HT1080 (cell line): ENCODE measurements at places on chromosomes 12 and 14. TPM values are rescaled to one million over a fixed set of nuclear protein-coding genes. Genes with fewer than 3 reads are reported as not detected.

DNA sequence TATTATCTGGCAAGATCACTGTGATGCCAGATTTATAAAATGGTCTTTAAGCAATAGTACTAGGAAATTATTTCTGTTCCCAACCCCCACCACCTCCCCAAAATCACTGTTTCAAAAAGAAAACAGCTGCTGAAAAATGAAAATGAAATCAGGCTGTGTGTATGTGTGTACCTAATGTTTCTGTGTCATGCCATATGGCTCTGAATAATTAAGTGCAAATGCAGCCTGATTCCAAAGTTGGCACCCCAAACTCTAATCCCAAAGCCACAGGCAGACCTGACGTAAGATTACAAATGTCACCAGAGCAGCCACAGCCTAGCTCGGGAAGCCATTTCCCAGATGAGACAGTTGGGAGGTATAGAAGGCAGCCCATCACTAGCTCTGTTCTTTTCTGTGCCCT, 175.5 kb downstream of the MED13L start:
- DNase-seq = no peak

GRCh38 chr14:104355101-104356019, 217.0 kb downstream of the KIF26A start:
- no peak for DNase-seq

- peak; percentile 57 for DNase-seq
These were observed 45.6 kb downstream of the LTBP2 start for GRCh38 chr14:74566174-74567141.

DNA sequence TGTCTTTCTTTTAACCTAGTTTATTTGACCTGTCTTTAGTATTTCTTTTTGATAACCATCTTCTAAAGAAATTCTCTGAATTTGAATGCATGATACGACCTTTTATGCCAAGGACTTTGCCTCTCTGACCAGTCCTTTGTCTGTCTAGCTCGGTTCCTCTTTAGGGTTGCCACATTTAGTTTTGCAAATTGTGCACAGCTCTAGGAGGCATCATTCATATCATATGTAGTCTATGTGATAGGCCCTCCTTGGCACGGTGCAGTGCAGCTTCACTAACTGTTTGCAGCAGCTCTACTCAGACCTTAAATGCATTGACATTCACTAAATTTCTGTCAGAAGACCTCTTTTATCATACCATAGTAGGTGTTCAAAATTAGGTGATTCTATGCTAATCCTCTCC, 75.6 kb downstream of the USP15 start:
- no peak for DNase-seq

DNA sequence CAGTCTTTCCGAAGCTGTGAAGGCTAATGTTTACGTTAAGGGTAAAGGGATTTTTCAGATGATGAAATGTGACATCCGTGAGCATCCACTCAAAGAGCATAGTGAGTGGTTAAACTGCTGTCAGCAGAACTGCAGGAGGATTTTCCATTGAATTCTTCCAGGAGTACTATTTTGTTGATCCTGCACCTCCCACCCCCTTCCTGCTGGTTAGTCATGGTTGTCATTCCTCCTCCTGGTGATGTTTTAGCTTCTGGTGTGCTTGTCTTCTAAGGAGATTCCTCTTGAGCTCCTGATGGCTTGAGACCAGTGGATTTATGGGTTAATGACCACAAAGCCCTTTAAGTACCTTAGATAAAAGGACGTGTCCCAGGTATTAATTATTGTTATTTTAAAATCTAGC, 2.4 kb upstream of the GPRC5D start:
- no peak for DNase-seq

DNA sequence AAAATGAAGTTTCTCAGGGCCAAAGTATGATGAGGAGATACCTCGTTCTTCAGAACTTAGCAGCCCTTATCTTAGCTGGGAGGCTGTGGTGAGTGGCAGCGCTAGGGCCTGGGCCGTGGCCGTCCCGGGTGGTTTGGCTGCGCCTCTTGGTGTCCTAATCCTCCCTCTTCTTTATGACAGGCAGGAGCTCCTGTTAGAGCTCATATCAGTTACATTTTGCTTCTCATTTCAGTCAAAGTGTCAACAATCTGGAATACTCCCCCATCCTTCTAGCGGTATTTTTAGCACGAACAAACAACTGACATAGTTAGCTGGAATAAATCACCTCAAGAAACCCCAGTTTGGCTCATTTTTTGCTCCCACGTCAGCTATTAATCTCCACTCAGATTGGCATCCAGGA, 188.8 kb downstream of the TTC7B start:
- no peak for DNase-seq

TTLL5 gene
- total RNA-seq = 26.0 and 33.2 TPM in 2 replicates

NID2 gene
- total RNA-seq = 1.6 and 2.2 TPM in 2 replicates

DNA sequence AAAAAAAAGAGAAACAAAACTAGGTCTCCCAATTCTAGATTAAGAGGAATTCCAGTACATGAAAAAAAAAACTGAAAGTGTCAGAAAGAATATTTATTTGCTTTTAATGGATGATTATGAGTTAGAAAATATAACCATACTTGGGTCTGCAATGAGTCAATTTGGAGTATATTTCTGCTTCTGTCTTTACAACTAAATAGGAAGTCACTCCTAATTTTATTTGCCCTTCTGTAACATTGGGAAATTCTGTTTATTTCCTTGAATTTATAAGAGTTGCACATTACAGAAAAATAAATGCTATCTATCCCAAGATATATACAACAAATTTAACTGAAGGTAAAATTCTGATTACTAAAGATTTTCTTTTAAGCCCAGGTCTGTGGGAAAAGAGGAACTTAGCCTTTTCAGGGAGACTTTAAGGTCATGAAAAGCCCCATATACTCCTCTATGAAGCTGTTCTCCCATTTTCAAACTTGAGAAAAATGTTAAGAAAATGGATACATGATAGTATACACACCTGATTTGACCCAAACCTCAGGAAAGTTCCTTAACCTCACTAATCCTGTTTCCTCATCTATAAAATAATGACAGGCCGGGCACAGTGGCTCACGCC, 7.2 kb downstream of the SINHCAF start:
- no peak for DNase-seq

- no peak for DNase-seq
These were observed 32.2 kb upstream of the KTN1 start for GRCh38 chr14:55547650-55548315.

TRHDE gene
- total RNA-seq = 18.2 and 34.7 TPM in 2 replicates

DNA sequence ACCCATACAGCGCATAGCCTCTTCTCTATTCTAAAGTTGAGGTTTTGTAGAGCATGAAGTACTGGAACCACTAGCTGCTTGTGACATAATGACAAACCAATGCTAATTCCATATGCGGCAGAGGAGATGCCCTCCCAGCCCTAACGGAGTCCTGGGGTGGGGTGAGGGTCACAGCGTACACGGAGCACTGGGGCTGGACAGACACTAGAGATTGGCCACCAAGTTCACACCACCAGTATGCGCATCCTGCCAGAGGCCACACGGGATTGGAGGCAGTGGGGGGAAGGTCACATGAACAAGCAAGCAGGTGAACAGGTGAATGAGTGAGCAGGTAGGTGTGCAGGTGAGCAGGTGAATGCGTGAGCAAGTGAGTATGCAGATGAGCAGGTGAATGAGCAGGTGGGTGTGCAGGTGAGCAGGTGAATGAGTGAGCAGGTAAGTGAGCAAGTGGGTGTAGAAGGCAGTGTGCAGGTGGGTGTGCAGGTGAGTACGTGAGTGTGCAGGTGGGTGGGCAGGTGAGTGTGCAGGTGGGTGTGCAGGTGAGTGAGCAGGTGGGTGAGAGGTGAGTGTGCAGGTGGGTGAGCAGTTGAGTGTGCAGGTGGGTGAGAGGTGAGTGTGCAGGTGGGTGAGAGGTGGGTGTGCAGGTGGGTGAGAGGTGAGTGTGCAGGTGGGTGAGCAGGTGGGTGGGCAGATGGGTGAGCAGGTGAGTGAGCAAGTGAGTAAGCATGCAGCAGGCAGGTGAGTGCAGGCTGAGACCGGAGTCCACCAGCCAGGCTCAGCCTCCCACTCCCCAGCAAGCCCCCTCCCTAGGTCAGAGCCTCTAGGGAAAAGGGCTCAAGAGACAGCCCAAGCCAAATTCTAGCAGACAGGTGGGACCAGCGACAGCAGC, 52.7 kb downstream of the CCDC85C start:
- DNase-seq = no peak

- peak; percentile 67 for DNase-seq
These were observed 344.2 kb upstream of the RGS6 start for GRCh38 chr14:71588028-71588427.

LUM gene
- 0.08 TPM in 1 of 2 replicates, not detected in the other for total RNA-seq

MUCL1 gene
- not detected in 2 replicates for total RNA-seq

DNA sequence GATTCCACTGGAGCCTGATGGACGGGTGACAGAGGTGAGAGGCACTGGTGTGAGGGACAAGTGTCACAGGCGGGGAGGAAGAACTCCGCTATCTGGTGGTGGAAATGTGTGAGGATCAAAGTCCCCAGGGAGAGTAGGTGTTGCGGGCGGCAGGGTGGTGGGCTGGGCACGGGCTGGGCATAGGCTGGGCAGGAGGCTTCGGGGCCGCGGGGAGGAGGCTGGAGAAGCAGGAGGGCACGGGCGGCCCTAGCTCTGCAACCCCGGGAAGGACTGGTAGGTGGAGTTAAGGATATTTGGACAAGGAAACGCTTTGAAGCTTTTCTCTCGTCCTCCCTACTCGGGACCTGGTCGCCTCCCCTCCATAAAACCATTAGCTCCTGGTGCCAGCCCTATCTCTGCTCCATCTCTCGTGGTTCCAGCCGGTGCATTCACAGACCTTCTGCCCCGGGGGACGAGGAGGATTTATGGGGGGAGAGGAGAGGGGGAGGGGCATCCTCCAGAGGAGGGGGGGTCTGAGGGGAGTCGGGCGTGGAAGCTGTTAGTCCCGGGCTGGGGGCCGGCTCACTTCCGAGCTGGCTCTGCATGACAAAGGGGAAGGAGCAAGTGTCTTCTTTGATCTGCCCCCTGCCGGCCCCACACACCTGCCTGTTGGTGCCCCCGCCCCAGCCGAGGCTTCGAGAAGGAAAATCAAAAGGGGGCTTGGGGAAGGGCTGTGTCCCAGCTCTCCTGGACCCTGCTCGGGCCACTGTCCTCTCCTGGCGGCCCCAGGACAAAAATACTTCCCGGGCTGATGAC, 504 bp downstream of the WNT5B start:
- DNase-seq = no peak

TAS2R13 gene
- 0.13 and 0.42 TPM in 2 replicates for total RNA-seq

DNA sequence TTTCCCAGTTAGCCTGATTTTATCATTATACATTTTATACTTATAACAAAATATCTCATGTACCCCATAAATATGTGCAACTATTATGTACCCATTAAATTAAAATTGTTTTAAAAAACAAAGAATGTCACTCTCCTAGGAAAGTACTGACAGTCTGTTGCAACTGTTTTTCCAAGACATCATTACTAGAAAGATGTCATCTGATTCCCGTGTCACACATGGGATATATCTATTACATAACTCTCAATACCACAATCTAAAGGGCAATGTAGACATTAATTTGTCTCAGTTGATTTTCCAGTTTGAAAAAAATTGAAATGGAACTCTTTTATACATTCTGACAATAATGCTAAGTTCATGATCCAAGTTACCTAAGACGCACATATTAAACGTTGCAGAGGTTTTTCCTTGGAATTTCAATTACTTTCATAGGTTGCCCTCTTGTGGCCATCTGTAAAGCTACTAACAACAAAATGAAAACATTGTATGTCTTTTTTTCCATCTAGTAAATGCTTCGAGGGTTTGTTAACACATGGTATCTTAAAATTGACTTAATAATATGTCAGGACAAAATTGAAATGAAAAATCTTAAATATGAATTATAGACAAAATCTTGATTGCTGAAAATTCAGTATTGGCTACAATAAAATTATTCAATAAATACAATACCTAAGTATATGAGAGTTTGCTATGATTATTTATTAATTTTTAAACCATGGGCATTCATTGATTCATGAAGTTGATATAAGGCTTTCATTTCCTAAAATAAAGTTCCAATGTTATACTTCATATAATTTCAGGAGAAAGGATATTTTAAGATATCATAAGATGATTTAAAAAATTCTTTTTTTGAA, 131.6 kb downstream of the PPFIA2 start:
- peak; percentile 57 for DNase-seq

GRCh38 chr12:58920102-58920960, at the start of gene LRIG3:
Gene LRIG3, minus strand, starts transcription at chr12:58920504. Its CDS starts 269 bp downstream, at chr12:58920235.
- peak; percentile 85 for DNase-seq

DNA sequence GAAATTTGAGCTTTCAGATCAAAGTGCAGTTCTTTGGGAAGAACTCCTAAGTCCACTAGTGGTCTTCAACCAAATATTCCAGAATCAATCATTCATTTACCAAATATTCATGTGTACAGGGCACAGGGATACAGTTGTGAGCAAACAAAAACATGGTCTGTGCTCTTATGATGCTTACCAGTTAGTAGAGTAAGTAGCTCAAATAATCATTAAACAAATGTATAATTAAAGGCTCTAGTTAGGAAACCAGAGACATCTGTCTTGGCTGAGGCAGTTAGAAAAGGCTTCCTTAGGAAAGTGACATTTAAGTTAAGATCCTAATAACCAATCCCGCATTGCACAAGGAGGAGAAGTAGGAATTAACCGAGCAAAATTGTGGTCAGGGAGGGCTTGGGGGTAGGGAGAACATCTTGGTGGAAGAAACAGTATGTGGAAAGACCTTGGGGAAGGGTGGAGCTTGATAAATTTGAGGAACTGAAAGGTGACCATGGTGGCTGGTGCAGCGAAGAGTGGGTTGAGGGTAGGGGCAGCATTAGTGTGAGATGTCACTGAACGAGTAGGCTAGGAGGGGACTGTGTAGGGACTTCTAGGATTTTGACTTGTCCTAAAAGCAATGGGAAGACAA, 40.0 kb downstream of the PEBP1 start:
- no peak for DNase-seq

- DNase-seq = peak; percentile 17
These were observed 91.0 kb downstream of the RBM19 start for GRCh38 chr12:113874999-113875561.

GRCh38 chr12:52836491-52837412, 2.6 kb upstream of the KRT79 start:
- no peak for DNase-seq

DNA sequence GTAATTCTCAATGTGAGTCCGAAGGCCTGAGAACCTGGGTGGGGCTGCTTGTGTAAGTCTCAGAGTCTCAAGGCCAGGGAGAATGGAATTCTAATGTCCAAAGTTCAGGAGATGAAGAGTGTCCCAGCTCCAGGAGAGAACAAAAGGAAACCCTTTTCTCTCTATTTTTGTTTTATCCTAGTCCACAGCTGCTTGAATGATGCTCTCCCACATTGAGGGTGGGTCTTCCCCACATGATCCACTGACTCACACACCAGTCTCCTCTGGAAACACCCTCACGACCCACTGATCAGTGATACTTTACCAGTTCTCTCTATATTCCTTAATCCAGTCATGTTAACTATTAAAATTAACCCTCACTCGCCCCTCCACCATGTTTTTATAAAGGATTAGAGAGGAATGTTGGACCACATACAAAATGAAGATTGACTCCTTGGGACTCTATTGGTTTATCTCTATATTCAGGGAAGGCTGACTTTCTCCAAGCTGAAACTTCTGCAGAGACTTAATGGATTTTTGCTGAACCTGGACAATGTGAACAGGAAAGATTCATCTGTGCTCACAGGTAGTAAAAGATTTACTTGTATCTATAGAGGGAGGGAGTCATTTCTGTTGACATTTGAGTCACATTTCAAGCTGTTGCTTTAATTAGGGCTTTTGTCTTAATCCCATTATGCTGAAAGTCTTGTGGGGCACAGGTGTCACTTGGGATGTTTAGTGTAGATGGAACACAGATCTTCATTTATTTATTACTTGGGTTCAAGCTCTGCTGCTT, 1061.0 kb upstream of the TMEM132C start:
- DNase-seq = no peak
